ENCODE measurements at places on chromosomes 6 and 20.

- DNase-seq, result no peak
These were observed 6.1 kb downstream of the DOP1A start for GRCh38 chr6:83073615-83074014.

- no peak for DNase-seq
These were observed 166.0 kb upstream of the SCGN start for GRCh38 chr6:25485821-25486534.

DNA sequence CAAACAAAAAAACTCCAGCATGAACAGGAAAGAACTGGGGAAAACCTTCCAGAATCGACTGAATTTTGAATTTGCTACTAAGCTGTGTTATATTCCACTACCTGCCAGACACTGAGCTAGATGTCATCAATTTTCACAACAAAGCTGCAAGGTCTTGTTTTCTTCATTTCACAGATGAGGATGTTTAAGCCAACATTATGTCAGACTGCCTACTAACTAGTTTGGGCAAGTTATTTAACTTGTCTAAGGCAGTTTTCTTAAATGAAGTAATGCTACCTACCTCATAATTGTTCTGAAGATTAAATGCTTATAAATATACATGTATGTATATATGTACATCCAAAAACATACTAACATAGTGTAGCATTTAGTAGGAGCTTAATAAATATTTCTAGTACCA, 144.4 kb downstream of the MMS22L start:
- no peak for DNase-seq

GRCh38 chr6:136069119-136069518, 181.0 kb downstream of the MTFR2 start:
- no peak for DNase-seq

DNA sequence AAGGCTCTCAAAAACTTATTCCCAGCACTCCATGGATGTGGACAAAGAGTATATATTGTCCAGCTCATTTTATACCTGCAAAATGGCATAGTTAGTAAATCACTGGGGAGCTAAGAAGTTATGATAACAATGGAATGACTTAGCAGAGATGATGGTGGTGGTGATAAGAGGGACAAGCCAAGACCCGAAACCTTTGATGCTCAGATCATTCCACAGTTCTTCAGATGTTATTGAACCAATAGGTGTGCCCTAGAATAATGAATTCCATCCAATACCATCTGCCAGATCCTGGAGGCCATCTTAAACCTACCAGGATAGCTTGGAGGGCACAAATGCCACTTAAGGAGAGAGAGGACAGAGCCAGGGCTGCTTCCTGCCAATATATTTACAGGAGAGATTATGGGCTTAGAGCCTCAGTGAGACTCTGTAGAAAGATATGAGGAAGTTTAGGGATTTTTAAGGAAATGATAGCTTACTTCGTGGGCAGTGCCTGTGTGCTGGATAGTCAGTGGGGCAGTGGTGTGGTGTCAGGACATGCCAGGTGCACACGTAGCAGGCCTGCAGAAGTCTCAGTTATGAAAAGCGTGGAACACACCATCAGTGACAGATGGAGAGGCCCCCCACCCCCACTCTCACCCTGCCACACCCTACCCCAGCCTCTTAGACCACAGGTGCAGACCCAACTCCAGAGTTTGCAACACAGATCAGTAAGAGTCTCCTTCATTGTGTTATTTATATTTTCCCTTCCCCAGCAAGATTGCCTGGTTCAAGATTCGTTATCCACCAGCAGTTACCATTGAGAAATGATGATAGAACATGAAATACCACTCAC, 209.7 kb upstream of the SUPT3H start:
- no peak for DNase-seq

GRCh38 chr6:148599967-148600426, 146.8 kb upstream of the UST start:
- peak; percentile 91 for DNase-seq

DNA sequence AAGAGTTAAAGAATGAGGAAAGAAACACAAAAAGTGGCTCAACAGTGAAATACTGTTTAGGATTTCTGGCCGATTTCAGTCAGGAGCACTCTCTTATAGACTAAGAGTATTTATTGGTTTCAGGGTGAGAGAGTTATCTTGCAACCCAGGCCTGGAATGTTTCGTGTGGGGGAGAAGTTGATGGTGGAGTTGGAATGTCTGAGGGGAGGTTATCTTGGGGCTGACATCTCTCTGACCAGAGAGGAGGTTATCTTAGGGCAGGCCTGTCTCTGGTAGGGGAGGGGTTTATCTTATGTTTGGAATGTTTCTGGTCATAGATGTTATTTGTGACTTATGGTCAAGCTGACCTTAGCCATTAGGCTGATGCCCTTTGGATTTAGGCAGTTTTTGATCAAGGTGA, 80.3 kb downstream of the HTR1B start:
- no peak for DNase-seq

GRCh38 chr6:133985970-133986369, 32.9 kb downstream of the TBPL1 start:
- DNase-seq, result no peak

GRCh38 chr6:4772750-4773149, 3.5 kb upstream of the CDYL start:
- peak; percentile 67 for DNase-seq

- no peak for DNase-seq
These were observed 35.2 kb downstream of the SYNDIG1 start for GRCh38 chr20:24504331-24505285.

DNA sequence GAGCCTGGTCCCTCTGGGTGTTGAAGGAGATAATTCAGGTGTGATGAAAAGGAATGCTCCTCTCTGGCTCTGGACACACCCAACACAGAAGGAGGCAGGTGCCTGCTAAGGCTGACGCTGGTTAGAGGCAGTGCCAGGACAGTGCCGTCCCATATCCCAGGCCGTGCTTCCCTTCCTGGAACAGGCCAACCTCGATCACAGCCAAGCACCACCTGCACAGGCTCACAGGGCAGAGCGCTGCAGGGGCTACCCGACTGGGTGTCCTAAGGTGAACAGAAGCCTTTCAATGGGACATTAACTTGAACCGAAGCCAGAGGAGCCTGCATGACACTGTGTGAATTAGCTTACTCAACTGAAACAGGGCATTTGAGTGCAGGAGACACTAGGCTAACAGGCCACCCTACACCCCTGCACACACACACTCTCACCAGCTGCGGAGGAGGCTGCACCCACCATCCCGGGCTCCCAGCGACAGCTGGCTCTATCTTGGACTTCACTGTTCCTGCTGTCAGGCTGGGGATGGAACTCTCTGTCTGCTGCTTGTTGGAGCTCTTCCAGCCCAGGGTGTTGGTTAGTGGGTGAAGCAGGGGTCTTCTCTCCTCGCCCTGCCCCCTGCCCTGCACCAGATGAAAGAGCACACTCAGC, 347.2 kb downstream of the TAF4 start:
- no peak for DNase-seq

DNA sequence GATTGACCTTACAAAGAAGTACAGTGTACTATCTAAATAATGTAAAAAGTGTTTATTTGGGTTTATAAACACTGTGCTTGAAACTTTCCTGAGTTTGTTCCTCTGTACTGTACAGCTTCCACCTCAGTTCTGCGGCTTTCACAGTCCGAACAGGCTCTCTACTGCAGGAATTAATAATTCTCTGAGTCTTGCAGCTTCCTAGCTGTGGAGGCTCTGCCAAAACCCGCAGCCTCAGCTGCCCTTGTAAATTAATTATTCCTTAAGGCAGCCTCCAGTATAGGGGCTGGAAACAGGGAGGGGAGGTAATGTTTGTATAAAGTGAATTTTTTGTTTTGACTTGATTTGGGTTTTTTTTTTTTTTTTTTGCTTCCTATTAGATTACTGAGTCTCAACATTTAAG, 19.2 kb downstream of the TSPYL4 start:
- no peak for DNase-seq

DNA sequence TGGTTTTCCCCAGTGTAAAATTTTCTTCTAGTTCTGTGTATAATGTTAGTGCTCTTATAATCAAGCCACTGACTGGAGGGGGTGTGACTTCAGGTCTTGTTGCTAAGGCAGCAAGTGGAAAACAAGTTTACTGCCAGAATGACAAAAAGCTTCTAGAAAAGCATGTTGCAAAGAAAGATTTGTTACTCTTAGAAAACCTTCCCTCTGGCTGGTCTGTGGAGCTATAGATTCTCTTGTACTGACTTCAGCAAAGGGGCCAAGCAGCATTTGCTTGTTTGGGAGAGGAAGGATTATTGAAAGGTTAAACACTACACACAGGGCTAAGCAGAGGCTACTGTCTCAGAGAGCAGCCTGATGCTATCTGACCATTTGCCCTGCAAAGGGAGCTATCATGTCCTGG, 288.8 kb downstream of the BTBD9 start:
- DNase-seq, result no peak

DNA sequence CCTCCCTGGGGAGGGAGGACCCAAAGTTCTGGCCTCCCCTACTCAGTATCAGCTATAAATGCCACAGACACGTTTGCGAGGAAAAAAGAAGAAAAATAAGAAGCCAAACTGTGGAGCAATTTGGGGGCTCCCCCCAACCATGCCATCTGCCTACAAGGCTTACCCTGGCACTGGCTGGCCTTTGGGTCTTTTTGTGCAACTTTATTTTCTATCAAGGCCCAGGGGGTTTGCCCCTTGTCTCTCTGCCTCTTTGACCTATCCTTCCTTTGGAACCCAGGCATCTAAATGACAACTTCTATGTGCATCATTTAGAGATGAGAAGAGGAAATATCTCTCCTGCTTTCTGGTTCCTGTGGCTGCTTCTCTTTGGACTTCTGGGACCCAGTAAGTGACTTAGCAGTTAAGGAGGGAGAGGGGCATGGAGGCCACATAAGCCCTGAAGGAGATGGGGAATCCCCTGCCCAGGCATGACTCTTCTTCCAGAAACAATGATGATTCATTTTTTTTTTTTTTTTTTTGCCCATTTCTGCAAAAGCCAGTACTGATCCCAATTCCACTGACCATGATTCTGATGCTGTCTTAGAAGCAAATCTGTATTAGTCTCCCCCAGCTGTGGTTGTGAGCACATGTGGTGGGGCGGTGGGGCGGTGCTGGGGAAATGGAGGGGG, at the start of gene MUC22:
TSS of gene MUC22 (plus strand) at position 82 of the 668 bp plus-strand sequence. CDS start at position 315, 233 bp downstream.
- no peak for DNase-seq

DNA sequence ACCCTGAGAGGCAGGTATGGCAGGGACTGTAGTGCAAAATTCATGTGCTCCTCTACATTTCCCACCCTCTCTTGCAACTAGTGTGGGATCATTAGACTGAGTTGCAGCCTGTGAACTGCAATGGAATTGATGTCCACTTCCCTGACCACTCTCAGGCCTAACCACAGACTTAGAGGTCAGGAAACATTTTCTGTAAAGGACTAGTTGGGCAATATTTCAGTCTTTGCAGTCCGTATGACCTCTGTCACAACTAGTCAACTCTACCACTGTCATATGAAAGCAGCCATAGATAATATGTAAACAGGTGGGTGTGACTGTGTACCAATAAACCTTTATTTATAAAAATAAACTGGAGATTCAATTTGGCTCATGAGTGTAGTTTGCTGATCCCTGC, 134.4 kb upstream of the TOP1 start:
- peak; percentile 3 for DNase-seq

GRCh38 chr20:6768228-6769140, 998 bp downstream of the BMP2 start:
- DNase-seq, result peak; percentile 77

- no peak for DNase-seq
These were observed 5.1 kb upstream of the FAM50B start for GRCh38 chr6:3844097-3844463.

DNA sequence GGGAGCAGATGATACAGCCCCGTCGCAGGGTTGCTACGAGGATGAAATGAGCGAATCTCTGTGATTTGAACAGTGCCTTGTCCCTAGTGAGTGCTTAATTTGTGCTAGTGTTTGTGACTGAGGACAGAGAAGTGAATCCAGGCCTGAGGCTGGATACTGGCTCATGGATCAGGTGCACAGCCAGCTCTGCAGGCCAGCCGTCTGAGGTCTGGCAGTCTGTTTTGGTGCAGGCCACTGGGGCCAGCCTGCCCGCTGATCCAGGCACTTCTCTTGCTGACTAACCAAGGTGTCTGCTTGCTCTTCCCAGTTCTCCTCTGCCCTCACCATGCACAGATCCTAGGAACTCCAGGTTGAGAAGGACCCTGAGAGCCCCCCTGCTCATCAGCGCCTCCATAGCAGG, 181.0 kb downstream of the LRFN2 start:
- no peak for DNase-seq

- no peak for DNase-seq
These were observed 65.4 kb downstream of the HIVEP2 start for GRCh38 chr6:142879527-142879926.

DNA sequence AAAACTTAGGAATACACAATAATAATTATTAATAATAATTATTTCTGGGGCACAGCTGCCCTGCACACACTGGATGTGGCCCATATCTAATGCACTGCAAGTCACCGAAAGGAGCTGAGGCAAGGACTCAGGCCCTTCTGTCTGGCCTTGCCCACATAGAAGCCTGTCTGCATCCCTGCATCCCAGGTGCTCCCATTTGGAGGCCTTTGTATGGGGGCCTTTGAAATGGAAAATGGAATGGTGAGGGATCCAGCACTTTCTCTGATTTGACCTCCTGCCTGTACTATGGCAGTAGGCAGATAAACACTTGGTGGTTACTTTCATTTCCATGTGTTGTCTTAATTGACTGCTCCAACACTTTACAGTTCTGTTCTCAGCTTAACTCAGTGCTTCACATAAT, 75.7 kb upstream of the PTCHD4 start:
- DNase-seq, result no peak

DNA sequence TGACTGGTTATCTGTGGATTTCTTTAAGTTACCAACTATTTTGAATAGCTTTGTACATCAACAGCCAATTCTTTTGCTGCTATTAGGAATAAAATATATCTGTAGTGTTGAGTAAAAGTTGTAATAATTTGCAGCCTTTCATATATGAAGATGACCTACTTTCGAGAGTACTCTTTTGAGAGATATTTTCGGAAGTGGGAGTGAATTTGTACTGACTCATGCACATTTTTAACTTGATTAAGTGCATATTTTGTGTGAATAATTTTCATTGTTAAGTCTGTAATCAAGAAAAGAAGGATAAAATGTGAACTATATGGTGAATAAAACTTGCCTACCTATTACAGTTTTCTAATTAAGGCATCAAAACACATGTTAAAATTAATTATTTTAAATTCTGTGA, 51.9 kb downstream of the L3MBTL3 start:
- DNase-seq, result no peak

DNA sequence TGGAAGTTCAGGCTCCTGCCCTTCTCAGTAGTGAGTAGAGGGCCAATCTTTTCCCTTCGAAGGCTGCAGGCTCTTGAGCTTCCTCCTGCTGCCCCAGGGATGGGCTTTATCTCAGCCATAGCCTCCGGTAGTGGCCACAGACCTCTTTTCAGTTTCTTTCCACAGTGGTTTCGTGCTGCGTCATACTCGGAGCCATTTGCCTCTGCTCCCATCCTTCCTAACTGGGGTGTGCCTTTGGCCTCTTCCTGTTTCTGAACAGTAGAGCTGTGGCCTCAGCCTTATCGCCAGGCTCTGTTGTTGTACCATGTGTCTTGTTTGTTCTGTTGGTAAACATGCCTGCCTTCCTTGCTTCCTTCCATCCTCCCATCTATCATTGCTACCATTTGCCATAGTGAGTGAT, 54.1 kb downstream of the TULP4 start:
- no peak for DNase-seq

DNA sequence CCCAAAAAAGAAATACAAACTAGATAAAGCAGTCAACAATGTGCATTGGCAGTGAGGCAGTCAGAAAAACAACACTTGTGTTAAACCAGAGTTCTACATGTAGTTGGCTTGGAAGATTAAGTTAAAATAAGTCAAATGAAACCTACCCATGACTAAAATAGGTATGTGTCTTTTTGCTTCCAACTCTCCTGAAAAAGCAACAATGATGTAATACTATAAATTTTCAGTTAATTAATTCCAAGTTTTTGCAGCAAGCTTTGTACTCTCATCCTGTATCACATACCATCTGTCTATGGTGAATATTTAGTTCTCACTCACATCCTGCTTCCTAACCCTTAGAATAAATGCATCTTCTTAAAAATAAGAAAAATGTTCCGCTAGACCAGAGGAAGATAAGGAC, 261.5 kb downstream of the KIF16B start:
- DNase-seq, result no peak

Data from endodermal cell (in vitro differentiated cells).